ENCODE measurements at places on chromosomes 6 and 20.
A peak's percentile ranks its signal among the peaks of the same experiment; 100 is the strongest.

- DNase-seq: no peak
Measured at GRCh38 chr6:40179496-40179895, 245.2 kb upstream of the MOCS1 start.

DNA sequence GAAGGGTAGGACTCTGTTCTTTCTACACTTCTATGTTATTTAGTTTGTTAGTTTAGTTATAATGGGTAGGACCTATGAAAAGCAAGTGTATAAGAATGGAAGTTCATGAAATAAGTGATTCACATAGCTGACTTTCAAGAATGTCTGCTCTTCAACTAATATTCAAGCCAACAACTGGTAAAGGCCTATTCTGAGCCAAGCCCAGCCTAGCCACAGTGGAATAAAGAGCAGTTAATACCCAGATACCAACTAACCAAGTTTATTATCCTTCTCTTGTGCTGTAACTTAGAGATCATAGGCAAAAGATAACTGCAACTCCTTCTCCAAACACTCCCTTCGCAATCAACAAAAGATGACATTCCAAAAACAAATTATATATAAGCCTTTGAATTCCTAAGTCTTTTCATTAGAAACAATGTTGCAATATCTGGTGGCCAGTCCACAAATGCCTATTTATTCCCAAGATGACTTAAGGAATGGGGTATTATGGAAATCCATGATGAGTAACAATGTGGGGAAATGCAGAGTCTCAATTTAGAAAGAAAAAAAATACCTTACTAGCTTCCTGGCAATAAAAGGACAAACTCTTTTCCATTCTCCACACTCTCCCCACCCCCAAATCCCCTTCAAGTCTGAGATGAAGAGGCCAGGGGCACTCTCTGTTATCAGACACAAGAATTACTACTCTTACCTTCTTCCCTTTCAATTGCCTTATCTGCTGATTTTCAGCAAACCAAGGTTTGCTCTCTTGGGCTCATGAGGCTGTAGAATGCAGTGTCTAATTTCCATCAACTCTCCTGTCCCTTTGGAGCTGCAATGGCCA is 27.4 kb downstream of the BTBD9 start:
- no peak for DNase-seq

DNA sequence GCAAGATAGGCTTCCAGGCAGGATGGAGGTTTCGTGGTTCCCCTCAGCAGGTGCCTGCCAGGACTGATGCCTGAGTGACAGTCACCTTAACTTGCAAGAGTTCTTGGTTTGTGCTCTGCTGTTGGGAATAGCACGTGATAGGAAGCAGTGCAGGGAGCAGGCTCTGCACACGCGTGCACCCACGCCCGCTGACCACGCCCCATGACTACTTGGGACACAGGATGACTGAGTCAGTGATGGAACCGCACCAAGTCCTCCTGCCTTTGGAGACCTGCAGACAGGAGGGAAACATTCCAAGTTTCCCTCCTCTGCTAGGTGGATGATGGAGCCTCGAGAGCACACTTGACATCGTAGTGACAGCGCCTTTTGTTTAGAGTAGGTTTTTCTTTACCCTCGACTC is 164.2 kb downstream of the DTNBP1 start:
- no peak for DNase-seq

GRCh38 chr6:16909658-16910360 is 148.5 kb upstream of the ATXN1 start:
- no peak for DNase-seq

DNA sequence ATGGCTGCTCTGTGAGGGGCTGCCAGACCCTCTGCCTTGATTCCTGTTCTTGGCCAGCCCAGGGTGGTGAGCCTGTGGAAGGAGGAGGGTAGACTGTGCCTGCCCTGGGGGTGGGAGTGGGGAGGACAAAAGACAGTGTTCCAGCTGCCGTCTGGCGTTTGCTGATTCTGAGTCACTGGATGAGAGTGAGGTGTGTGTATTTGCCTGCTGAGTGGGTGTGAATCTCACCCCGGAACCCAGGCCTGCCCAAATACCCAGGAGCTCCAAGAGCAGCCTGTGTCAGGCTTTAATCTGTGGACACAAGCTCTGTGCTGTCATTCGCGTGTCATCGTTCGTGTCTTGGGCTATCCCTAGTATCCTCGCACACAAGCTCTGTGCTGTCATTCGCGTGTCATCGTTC is 2.6 kb upstream of the LKAAEAR1 start:
- DNase-seq: no peak

DNA sequence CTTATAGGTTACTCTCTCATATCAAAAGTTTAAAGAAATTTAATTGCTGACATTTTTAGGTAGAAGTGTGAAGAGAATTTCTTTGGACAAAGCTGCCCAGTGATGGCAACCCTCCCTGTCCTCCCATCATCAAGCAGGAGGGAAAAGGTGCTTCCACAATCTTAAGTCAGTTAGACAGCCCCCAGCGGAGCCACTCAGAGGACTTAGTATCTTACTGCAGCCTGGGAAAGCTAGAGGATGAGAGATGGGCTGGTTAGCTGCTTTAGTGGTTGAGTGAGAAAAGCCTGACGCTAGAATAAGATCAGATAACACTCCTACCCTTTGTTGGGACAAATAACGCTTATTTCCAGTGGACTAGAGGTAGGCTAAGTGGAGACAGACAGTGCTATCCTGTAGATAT is 227.1 kb downstream of the RFPL4B start:
- DNase-seq: no peak

DNA sequence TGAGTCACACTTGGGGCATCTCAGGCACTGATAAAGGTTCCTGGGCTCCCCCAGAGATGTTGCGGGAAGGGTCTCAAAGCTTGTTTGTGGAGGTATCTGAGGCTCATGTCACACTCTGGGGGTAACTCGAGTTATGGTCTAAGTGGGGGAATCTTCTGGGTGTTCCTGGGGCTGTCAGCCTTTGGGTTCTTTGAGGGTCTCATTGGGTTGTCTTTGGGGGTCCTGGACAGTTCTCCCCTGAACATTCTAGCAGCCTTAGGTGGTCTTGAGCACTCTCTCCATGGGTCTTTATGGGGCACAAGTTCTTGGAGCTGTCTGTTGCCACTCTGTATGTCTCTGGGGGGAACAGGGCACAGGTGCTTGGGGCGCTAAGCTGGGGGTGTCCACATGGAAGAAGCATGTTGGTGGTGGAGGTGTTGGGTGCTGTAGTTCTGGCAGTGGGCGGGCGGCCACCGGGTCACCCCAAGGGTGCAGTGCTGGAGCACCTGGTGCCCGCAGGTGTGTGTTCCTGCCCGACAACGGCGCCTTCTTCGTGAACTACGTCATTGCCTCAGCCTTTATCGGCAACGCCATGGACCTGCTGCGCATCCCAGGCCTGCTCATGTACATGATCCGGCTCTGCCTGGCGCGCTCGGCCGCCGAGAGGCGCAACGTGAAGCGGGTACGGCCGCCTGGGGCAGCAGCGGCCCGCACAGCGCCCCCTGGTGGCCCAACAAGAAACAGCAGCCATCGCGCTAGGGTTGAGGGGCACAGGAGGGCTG is 7.1 kb upstream of the CAPN11 start:
- DNase-seq: peak; percentile 21

DNA sequence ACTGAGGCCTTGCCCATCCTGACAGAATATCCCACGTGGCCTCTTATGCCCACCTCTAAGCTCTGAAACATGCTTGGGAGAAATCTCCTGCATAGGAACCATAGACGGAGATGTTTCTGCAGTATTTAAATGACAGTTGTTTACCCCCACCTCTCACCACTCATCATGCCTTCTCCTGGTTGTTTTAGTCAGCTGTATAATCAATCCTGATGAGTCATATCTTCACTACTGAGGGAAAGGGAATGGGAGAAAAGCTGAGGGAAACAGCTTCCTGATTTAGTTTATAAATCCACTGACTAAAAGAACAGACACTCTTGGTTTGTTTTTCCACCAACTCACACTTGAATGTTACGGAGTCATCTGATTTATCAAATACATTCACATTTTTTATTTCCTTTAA is 113.2 kb upstream of the TENT5A start:
- no peak for DNase-seq

DNA sequence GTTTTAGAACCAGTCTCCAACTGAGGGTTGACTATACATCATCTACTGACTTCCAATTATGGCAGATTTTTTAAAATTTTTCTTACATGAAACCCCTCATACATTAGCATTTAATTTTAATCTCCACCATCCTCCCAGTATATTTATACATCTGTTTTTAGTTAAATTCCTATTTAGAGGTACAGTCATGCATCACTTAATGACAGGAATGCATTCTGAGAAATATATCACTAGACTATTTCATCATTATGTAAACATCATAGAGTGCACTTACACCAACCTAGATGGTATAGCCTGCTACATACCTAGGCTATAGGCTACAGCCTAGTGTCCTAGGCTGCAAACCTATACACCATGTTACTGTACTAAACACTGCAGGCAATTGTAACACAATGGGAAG is 316.7 kb upstream of the MARCKS start:
- no peak for DNase-seq

DNA sequence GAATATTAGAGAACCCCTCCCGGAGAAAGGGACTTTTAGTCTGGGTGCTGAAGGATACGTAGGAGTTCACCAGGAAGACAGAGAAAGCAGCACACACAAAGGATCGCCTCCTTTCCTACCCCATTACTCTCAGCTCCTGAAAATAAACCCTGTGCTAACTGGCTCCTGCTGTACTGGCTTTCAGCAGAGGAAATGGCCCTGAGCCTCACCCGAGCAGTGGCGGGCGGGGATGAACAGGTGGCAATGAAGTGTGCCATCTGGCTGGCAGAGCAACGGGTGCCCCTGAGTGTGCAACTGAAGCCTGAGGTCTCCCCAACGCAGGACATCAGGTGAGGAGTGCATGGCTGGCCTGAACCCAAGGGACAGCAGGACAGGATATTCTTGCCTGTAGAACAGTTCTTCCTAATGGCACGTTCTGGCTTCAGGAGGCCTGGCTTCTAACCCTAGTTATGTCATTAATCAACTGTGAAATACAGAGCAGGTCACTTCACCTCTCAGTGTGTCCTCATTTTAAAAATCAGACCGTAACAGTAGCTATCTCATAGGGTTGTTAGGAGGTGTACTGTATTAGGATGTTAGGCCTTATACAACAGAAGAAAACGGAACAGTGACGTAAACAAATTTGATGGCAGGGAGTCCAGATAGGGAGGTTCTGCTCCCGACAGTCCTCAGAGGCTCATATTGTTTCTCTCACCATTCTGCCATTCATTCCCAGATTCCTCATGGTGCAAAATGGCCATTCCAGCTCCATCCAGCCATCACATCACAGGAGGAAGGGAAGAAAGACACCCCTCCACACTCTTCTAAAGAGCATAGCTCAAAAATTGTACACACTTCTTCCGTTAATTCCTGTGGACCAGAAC is 1.8 kb downstream of the RBCK1 start:
- DNase-seq: no peak

- no peak for DNase-seq
Measured at GRCh38 chr6:163538331-163538730, 123.8 kb downstream of the QKI start.

DNA sequence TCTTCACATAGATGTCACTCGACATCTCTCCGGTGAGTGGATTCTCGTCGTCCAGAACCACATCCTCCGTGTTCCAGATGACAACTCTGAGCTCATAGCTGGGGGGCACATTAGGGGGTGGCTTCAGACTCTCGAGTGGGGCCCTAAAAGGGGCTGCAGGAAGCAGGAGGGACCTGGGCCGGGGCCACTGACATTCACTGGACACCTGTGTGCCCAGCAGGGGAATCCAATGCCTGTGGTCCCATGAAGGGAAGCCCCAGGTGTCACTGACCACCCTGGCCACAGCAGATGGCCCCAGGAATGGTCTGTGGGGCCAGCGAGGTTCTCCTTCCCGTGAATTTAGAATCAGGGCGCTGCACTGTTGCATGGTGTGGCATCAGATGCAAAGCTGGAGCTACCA is 18.7 kb downstream of the ERGIC3 start:
- DNase-seq: no peak

GRCh38 chr6:18485660-18486435 is 98.7 kb downstream of the RNF144B start:
- no peak for DNase-seq

DNA sequence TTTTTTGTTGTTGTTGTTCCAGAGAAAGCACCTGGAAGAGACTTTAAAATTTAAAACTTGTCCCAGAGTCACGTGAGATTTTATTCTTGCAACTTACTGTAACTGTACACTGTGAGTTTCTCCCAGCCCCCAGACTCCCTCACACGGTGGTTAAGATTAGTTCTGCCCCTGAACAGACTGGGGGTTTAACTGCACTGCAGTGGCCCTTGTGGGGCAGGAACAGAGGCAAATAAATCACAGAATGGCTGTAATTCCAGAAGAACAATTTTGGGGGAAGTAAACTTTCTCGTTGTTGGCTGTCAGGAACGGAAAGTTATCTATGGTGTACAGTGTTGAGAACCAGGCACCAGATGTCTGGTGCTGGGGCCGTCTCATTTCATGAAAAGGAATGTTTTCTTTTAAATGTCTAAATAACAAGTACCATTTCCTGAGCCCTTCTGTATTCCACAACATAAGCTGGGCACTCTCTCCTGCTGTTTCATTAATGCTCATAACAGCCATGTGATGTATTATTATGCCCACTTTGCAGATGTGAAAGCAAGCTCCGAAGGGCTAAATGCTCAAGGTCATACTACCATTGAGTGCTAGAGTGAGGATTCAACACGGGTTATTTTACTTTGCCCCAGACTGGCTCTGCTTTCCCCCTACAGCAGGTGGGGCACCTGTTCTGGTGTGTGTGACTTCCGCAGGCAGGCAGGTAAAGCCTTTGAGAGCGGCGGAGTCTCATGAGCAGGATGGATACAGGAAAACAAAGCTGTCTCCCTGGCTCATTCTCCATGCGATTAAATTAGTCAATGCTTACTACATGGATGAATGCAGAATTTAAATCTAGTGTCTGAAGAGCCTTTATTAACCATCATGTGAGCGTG is 30.5 kb downstream of the CNKSR3 start:
- no peak for DNase-seq

DNA sequence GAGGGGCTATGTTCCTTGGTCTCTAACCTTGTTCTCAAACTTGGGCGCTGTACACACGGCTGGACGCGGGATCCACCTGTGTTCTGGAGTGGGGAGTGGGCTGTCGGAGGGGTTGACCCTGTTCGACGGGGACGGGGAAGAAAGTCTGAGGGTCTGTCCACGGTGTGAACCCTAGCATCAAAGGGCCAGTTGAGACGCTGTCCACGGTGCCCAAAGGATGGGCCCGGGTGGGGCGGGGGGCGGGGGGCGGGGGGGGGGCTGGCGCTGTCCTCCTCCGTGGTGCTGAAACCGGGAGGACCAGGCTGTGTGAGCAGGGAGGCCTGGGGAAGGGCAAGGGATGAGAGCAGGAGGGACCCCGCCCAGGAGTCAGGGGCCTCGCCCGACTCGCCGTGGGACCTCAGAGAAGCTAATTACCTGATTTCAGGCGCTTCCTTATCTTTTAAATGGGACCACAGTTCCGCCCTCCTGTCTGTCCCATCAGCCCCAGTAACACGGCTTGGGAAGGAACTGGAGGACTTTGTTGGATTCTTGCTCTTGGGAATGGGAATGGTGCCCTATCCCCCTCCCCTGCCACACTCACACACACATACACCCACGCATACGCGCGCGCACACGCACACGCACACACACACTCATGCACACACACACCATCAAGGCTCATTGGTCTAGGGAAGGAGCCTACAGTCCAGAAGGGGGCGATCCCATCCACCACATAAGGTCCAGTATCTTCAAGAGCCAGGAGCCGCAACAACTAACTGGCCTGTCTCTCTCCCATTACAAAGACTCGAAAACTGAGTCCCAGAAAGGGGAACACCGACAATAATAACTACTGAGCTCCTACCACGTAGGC is 1.0 kb upstream of the VSTM2L start:
- peak; percentile 69 for DNase-seq

- DNase-seq: no peak
Measured at GRCh38 chr6:145428706-145429105, 306.6 kb downstream of the EPM2A start.

- no peak for DNase-seq
Measured at GRCh38 chr6:35691027-35691824, 2.5 kb upstream of the FKBP5 start.
